Activated CD4-positive, alpha-beta T cell treated with anti-CD3 and anti-CD28 coated beads, Interleukin-2, amount 10 ng/mL, durations not matched to agents 24 days and 14 days (primary cell): ENCODE measurements at places on chromosomes 2 and 18.

GRCh38 chr2:228901531-228901930 lies 369.6 kb downstream of the PID1 start:
- no peak for DNase-seq

GRCh38 chr2:9318461-9319337 lies 104.6 kb downstream of the ITGB1BP1 start:
- no peak for DNase-seq

DNA sequence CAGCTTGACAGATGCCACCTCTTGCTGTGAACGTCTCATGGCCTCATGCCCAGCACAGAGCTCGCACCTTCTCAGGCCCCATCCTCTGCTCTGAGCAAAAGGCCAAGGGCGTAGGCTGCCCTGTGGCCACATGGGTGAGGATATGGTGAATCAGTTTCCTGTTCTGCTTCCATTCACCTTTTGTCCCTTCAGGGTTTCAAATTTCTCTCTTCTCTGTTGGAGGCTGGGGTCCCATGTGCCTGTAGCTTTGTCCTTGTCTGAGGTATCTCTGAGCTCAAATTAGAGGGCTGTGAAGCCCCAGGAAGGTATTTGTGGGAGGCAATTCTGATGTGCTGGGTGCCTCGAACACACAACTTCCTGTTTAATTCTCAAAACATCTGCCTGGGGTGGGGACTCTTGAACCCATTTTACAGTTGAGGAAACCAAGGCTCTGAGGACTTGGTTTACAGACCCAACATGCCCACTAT lies 29.0 kb downstream of the ZAP70 start:
- peak; percentile 76 for DNase-seq

DNA sequence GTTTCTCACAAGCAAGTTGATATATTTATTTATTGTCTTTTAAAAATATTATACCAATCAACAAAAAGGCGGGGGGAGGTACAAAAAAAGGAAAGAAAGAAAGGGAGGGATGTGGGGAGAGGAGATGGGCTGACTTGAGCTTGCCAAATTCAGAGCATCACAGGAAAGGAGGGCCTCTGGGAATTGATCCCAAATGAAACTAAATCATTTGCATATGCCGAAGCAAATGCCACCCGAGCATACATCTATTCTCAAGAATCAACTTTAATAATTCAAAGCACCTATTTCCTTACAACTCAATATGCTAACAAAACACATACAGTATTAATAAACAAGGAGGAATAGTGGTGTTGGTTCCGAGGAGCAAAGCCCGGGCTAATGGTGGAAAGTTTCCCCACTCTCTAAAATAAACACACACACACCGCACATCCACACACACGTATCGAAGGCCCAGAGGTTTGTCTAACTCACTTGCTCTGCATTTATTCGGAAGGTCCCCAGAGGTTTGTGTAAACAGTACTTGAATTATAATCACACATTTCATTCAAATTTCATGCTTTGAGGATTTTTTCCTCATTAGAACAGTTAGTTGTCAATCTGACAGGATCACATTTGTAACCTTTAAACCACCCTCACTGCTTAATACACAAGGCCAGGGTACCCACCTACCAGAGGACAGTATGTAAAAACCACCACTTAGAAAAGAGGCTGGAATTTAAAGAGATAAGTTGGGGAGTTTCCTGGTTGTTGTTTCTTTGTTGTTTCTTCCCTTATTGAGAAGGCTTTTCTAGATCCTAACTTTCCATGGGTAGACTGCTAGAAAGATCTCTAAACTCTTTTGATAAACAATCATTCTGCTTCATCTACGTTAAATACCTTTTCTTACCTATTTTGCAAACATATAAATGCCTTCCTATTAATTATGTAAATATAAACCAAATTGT lies 264.7 kb downstream of the TCF4 start:
- no peak for DNase-seq

GRCh38 chr2:166634706-166635105 lies 140.7 kb upstream of the SCN7A start:
- no peak for DNase-seq

GRCh38 chr2:1483551-1483950 lies 70.3 kb downstream of the TPO start:
- DNase-seq = no peak

DNA sequence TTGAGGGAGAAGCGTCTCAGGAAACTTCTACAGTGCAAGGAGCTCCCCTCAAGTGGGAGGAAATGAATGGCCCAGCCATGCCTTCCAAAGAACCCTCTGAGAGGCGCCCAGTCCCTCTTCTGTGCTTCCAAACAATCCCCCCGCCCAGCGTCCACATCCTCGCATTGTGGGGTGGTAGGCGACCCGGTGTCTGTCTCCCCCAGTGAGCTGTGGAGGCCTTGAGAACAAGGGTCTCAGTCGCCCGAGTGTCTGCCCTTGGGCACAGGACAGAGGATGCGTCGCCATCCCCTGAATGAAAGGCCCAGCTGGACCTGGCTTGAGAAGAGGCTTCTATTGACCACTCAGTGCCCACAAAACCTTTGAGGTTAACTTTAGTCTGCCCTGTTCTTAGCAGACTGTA lies 29.7 kb downstream of the INPP5D start:
- DNase-seq = no peak

DNA sequence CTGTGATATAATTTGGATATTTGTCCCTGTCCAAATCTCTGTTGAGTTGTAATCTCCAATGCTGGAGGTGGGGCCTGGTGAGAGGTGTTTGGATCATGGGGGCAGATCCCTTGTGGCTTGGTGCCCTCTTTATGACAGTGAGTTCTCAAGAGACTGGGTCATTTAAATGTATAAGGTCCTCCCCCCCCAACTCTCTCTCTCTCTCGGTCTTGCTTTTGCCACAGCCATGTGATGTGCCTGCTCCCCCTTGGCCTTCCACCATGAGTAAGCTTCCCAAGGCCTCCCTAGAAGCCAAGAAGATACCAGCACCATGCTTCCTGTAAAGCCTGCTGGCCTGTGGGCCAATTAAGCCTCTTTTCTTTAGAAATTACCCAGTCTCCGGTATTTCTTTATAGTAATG lies 58.6 kb downstream of the FN1 start:
- DNase-seq = no peak

GRCh38 chr18:10985689-10986088 lies 163.7 kb downstream of the PIEZO2 start:
- no peak for DNase-seq

- DNase-seq = no peak
These were observed 217.3 kb downstream of the CLIP4 start for GRCh38 chr2:29332540-29332939.

GRCh38 chr18:69674292-69674877 lies 273.3 kb downstream of the CD226 start:
- no peak for DNase-seq

- DNase-seq = no peak
These were observed 106.0 kb downstream of the SETBP1 start for GRCh38 chr18:44786688-44787087.

GRCh38 chr18:23065234-23065806 lies 70.0 kb upstream of the CABLES1 start:
- no peak for DNase-seq

DNA sequence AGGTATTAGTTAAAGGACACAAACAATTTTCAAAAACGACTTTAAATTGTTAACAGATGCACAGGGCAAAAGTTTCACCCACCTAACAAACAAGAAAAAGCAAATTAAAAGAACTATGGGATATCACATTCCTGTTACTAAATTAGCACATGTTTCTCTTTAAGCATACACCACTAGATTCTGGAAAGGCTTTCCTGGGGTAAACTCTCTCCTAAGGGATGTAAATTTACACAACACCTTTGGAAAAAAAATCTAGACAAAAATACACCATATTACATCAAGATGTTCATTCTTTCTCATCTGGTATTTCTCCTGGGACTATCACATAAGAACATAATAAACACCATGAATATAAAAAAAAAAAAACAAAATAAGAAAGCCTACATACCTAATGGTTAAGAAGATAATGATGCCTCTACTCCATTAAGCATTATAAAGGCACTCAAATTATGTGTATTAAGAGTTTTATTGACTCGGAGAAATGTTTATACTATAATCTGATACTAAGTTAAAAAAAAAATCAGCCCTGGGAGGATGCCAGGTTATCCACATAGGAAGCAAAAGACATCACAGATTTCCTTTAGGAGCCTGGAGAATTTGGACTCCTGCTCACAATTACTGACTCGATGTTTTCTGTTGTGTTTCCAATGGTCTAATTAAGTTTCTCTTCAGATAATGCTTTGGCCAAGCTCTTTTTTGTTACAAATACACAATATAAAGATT lies 82.8 kb upstream of the AFF3 start:
- DNase-seq = no peak

GRCh38 chr2:84297155-84297554 lies 161.9 kb downstream of the SUCLG1 start:
- no peak for DNase-seq

DNA sequence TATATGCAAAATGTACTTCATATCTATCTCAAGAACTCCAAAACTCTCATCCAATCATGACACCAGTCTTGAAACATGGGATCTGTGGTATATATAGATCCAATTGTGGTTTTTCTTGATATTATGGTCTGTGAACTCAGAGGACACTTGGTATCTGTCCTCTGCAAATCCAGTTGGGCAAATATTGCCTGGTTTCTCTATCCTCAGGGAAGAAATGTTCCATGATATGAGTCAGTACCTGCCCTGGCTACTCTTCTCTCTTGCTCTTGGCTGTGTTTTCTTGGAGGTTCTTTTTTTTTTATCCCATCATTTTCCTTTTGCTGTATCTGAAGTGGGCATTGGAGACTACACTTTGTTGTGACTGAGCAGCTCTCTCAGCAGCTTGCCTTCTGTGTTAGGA lies 10.9 kb downstream of the NBEAL1 start:
- DNase-seq = no peak
